Frontal cortex (tissue), 4 donors: ENCODE measurements at places on chromosomes 6 and 20.

- no peak for DNase-seq
These were observed 150.0 kb downstream of the BTBD3 start for GRCh38 chr20:12067686-12068085.

GRCh38 chr6:8627085-8627861, 191.9 kb upstream of the SLC35B3 start:
- no peak for DNase-seq

DNA sequence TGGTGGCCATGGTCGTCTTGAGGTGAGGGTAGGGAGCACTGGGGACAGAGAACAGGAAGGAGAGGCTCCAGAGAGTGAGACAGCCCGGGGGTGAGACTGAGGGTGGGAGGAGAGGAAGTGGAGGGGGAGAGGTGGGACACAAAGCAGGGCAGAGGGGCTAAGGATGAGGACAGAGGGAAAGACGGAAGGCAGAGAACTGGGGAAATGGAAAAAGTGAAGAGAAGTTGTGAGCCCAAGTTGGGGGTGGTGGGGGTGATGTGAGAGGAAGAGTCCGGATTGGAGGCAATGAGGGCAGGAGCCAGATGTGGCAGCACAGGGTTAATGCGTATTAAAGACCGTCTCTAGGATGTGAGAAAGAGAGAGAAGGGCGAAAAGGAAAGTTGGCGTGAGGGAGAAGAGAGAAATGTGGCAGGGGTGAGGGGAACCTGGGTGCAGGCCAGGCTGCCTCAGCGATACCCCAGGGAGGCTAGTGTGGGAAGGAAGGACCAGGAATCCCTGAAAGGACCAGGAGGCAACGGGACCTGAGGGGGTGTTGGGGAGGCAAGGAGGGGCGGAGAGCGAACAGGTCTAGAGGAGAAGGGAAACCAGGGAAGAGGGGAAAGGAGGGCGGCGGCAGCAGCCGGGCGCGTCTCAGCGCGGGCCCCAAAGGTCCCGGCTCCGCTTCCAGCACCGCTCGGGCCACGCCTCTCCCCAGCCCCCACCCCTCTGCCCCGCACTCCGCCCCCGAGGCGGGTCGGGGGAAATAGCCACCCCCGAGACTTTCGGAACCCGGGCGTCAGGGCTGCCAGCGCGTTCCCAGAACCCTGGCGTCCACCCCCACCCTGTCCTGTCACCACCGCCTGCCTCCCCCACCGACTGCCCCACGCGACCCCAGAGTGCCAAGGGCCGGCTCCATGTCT, at the start of gene PPP1R18:
Gene PPP1R18, minus strand, starts transcription at position 637 of the 899 bp plus-strand sequence. Its CDS starts 627 bp downstream, at position 10.
- peak; percentile 71 for DNase-seq

DNA sequence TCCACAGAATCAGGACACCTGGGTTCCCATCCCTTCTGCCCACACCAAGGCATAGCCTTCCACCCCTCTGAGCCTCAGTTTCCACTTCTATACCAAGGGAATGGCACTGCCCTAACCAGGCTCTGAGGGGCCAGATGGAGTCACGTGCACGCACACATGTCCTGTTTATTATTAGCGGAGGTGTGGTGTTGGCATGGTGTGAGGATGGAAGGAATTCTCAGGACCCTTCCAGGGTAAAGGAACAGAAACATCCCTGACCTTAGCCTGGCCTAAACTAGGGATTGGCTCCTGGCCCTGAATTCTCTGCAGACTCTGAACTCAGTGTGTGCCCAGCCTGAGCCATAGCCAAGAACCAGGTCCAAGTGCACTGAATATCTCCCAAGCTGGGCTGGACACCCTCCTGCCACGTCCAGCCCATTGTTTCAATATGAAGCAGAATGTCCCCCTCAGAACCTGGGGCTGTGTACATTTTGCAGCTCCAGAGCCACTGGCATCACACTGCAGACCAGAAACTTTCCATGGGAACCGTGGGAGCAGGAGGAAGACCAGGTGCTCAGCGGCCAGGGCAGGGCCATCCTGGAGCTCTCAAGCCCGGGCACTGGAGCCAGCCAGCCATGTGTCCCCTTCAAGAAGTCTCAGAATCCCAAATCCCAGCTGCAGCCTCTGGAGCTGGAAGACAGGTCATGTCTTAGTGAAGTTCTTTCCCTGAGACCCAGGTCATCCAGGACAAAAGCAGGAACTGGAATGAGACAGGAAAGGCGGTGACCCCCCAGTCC, 208.4 kb downstream of the ANKRD60 start:
- no peak for DNase-seq

DNA sequence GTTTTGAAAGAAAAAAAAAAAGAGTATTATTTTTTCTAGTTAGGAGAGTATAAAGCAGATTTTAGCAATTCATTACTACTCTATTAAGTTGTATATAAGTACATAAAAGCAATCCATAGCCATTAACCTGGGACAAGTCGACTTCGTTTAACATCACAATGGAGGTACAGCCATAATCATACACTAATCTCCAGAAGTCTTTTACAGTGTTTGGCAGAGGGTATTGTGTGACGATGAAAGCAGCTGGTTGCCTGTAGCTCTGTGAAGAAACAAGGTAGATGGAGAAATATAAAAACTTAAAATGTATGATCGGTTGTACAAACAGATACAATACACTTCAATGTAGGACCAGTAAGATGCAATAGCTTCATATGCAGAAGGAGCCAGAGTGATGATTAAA, 75.9 kb upstream of the THEMIS start:
- DNase-seq = no peak

DNA sequence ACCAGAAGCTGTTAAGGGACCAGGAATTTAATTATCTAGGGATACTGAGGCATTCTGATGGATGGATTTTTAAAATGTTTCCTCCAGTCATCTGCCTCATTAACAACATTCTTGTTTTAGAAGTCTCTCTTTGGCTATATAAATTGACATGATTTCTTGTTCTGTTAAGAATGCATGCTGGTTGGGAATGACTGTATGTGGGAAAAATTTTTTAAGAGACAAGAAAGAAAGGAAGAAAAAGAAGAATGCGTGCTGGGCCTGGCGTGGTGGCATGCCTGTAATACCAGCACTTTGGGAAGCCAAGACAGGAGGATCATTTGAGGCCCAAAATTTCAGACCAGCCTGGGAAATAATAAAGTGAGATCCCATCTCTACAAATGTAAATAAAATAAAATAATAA, 203.6 kb downstream of the GJA1 start:
- no peak for DNase-seq

DNA sequence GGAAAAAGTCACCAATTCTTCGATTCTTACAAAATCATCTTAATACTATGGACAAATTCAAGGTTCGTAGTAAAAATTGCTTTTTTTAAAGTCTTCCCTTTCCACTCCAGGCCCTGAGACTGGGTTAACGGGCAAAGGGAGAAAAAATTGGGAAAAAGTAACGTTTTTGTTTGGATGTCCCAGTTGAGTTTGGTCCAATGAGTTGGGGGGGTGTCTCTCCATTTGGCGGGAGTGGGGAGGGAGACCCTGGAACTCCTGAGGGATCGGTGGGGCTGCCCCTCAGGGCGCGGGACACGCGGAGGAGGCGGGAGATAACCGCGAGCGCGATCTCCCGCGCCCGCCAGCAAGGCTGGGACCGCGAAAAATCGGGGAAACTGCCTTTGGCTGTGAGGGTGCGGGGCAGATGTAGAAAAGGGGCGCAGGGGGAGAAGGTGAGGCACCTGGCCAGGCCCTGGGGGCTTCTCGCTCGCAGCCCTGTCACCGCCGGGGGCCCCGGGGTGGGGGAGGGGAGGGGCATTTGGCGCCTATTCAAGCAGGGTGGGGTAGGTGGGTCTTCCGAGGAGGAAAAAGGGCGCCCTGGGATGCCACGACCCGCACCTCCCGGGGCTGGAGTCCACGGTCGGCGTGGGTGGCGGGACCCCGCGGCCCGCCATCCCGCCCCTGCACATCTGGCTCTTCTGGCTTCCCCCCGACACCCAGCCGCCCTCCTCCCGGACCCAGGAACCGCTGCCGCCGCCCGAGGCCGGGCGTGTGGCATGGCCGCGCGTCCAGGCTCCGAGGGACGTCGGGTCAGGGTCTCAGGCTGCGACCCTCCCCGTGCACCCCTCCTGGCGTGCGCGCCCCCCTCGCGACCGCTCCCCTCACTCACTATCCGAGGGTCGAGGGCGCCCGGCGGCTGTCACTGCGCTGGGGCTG, 595 bp downstream of the FBXO5 start:
- DNase-seq = no peak

DNA sequence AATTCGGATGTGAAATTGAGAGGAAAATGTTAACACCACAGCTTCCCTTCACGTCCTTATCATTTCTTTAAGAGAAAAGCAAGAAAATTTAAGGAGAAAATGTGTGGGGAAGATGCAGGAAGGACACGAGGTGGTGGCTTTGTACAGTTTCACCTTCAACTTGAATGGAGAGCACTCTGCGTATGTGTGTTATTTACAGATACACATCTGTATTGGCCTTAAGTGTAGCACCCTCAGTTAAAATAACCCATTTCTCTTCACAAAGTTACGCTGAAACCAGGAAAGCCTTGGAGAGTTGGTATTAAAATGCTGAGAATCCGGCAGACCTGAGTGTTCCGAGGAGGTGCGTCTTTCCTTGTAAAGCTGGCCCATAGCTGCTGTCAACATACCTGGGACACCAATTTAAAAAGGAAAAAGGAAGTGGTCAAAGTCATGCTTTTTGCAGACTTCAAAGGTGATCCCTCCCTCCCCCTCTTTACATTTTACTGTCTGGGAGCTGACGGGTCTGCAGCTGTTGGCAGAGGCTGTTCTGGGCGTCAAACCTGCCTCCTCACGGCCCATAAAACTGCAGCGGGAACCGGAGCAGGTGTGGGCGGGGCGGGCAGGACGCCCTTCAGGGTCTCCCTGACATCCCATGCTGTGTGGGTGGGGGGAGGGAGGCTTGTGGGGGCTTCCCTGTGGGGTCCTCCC, 61.3 kb upstream of the TBXT start:
- DNase-seq = no peak

DNA sequence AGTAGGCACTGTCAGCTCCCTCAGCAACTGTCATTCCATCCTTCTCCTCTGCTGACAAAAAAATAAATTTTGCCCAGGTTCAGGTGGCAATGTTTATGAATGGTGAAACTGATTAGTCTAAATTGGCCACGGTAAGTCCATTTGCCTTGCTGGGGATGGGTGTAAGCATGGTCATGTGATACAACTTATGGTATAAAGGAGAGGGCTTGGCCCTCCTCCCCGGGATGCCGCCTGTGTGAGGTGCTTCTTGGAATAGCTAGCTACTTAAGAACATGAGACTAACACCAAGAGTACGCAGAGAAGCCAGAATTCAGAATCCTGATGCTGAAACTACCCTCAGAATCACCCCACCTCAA, 94.4 kb upstream of the MAP7 start:
- no peak for DNase-seq

GRCh38 chr20:10356628-10357027, 77.4 kb downstream of the MKKS start:
- DNase-seq = no peak
